Frontal cortex (tissue), 4 donors: ENCODE measurements at places on chromosomes 3 and 15. TPM values are rescaled to one million over a fixed set of nuclear protein-coding genes. Genes with fewer than 3 reads are reported as not detected.

GRCh38 chr3:8470801-8471200, 30.8 kb upstream of the LMCD1 start:
- DNase-seq: no peak

DNA sequence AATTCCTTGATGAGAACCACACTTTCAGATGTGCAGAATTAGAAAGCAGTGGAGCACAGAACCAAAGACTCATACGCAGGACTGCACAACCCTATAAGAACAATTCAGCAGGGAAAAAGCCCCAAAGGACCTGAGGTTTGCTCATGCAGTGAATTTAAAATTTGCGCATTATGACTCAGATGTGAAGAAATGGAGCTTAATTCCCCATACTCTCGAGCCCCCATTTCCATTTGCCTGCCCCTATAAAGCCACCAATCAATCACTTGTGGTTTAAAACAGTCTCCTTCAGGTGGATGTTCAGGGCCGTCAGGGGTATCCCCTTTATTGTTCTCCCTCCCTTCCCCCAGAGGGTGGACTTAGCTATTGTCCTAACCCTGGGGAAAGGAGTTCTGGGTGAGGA, 221.2 kb downstream of the IGSF11 start:
- no peak for DNase-seq

GRCh38 chr3:109806929-109807328, 469.6 kb upstream of the DPPA4 start:
- DNase-seq: no peak

- no peak for DNase-seq
Observed at GRCh38 chr3:118618247-118619040, 416.2 kb downstream of the IGSF11 start.

GRCh38 chr3:67617518-67617917, 36.9 kb downstream of the SUCLG2 start:
- no peak for DNase-seq

- DNase-seq: no peak
Observed at GRCh38 chr3:99118381-99118780, 216.9 kb upstream of the DCBLD2 start.

DNA sequence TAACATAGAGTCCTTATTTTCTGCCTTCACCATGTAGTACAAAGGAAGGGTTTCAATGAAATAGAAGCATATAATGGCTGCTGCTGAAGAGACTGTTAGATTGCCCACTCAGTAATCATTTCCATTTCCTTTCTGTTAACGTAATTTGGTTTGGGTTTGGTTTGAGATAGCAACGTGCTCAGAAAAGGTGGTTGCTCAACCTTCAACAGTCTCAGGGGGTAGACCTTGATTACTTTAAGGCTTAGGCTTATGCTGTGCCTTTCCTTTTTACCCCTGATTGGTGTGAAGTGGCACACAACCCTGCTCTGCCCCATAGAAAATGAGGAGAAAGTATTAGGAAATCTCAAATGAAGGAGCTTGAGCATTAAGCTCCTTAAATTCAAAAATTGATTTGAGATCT, 163.7 kb upstream of the TP63 start:
- no peak for DNase-seq

DNA sequence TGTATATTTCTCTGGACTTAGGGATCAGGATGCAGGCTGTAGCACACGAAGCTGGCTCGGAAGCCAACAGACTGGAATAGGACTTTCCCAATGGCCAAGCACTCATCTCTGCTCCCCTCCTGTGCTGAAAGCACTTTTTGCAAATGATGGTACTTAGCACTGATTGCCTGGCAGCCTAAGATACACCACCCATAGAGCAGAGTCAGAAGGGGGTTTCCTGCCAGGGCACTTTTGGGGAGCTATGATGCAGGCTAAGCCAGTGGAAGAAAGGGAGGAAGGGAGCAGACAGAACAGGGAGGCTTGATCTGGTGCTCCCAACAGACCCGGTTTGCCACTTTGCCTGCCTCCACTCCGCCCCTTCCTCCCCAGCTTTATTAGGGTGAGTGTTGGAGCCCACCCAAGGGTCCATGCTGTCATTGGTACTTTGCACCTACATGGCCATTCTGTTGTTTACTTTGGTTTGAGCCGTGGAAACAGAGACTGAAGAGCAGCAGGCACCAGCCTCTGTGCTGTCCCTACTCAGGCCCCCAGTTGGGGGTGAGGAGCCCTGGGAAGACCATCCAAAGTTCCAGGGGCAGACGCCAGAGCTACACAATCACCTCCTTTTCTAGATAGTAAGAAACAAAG, 15.9 kb downstream of the BSN start:
- no peak for DNase-seq

- DNase-seq: no peak
Observed at GRCh38 chr15:35616498-35617271, 70.7 kb upstream of the DPH6 start.

- DNase-seq: no peak
Observed at GRCh38 chr3:182129740-182130139, 418.0 kb downstream of the SOX2 start.

GRCh38 chr3:64254443-64254842, 29.2 kb upstream of the PRICKLE2 start:
- DNase-seq: no peak

DNA sequence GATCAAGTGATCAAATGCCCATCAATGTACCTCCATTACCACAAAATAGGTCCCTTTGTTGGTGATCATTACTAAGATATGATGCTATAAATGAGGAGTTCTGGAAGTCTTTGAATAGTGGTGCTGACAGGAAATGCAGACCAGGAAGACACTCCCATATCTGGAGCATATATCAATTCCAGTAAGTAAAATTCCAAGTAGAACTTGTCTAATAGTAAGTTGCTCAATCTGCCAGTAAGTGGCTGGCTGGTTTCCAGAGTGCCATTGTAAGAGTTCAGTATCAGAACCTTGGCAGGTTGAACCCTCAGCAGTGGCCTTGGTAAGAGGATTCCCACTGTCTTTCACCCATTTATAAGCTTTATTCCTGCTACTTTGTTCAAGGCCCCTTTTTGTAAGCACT, 379.9 kb upstream of the RBMS3 start:
- no peak for DNase-seq

- DNase-seq: no peak
Observed at GRCh38 chr3:125643172-125643571, 47.9 kb upstream of the OSBPL11 start.

DNA sequence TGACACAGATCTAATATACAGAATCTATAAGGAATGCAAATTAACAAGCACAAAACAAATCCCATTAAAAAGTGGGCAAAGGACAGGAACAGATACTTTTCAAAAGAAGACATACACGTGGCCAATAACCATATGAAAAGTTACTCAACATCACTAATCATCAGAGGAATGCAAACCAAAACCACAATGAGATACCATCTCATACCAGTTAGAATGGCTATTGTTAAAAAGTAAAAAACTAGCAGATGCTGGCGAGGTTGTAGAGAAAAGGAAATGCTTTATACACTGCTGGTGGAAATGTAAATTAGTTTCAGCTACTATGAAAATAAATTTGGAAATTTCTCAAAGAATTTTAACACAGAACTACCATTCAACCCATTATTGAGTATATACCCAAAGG, 50.7 kb downstream of the ADAMTS17 start:
- DNase-seq: no peak

DNA sequence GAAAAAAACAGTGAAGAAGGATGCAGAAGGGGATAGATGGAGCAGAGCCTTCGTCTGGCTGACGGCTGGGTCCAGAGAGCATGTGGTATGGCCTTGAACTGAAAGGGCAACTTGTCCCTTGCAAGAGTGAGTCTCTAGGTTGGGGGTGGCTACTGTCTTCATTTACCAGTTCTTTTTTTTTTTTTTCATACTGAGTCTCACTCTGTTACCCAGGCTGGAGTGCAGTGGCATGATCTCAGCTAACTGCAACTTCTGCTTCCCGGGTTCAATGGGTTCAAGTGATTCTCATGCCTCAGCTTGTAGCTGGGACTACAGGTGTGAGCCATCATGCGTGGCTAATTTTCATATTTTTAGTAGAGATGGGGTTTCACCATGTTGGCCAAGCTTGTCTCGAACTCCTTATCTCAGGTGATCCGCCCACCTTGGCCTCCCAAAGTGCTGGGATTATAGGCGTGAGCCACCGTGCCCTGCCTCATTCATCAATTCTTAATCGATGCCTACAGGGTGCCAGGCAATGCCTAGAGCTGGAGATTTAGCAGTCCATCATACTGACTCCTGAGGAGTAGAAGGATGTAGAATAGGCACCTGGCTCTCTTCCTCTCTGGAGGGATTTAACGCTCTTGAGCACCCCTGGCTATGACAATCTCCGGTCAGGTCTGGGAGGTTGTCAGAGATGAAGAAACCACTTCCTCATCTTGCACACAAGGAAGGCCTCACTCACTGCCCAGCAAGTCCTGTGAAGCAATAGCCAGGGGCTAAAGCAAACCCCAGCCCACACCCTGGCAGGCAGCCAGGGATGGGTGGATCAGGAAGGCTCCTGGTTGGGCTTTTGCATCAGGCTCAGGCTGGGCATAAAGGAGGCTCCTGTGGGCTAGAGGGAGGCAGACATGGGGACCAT, at the start of gene CAMP:
TSS of gene CAMP (plus strand) at position 880 of the 898 bp plus-strand sequence. CDS start at position 897, 17 bp downstream.
- no peak for DNase-seq

DNA sequence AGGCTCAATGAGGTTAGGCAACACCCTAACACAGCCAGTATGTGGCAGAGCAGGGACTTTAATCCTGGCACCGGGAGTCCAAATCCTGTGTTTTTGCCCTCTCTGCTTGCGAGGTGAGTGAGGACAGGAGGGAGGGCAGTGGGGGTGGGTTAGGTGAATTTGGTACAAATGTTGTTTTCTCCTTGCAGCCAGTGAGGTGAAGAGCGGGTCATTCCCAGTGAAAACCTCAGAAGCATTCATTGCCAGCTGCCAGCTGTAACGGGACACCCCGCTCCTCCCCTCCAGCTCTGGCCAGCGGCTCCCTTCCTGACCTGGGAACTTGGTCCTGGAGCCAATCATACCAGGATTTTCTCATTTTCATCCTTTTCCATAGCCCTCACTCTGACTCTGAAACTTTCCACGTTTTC, 45.7 kb upstream of the RAB6B start:
- DNase-seq: no peak

GRCh38 chr15:101499863-101500713, 10.6 kb upstream of the PCSK6 start:
- no peak for DNase-seq

DNA sequence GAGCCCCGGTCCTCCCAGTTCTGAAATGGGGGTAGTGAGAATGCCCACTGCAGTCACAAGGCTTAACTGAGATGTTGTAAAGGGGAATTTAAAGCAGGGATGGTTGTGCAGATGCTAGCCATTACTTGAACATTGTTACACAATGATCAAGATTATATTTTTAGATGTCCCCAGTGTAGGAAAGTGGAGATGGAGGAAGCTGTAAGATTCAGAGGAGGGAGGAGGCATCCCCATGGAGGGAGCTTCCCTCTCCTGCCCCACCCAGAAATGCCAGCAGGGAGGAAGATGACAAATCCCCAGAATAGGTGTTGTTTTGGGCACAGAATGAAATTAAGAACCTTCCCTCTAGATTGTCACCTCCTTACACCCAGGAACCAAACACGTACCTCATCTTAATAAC, 46.1 kb downstream of the EFCAB12 start:
- DNase-seq: no peak

DNA sequence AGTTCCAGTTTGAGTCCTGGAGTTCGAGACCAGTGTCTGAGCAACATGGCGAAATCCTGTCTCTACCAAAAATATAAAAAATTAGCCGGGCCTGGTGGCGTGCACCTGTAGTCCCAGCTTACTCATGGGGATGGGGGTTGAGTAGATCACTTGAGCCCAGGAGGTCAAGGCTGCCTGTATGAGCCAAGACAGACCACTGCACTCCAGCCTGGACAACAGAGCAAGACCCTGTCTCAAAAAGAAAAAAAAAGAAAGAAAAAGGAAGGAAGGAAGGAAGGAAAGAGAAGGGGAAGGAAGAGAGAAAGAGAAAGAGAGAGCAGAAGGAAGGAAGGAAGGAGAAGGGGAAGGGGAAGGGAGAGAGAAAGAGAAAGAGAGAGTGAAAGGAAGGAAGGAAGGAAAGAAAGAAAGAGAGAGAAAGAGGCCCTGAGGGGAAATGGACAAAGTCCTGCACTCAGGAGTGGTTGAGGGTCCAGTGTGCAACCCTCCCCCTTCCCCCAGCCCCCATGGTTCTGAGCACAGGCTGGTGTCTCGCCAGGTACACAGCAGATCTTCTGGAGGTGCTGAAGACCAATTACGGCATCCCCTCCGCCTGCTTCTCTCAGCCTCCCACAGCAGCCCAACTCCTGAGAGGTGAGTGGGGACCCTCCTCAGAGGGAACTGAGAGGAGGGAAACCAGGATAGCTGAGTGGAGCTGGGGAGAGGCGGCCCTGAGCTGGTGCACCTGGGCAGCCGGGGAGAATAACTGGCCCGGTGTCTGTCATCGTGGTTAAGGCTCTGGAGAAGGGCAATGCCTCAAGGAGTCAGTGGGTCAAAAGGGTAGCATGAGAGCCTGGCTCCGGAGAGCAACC, 1.2 kb downstream of the SLC51A start:
- DNase-seq: no peak

DNA sequence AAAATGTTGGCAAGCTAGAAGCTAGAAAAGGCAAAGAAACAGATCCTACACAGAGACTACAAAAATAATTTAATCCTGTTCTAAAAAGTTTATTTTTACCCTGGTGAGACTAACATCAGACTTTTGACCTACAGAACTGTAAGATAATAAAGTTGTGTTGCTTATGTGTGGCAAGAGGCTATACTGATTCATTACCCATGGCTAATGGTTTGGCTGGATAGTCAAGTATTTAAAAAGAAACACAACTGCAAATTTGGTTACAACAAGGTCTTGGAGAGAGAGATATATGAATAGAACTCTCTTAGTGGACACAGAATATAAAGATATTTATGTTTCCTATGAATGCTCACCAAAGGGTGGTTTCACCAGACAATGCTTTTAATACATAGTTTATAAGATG, 364.2 kb upstream of the PLSCR5 start:
- no peak for DNase-seq

- DNase-seq: no peak
Observed at GRCh38 chr3:156460206-156460611, 94.7 kb downstream of the SSR3 start.

DNA sequence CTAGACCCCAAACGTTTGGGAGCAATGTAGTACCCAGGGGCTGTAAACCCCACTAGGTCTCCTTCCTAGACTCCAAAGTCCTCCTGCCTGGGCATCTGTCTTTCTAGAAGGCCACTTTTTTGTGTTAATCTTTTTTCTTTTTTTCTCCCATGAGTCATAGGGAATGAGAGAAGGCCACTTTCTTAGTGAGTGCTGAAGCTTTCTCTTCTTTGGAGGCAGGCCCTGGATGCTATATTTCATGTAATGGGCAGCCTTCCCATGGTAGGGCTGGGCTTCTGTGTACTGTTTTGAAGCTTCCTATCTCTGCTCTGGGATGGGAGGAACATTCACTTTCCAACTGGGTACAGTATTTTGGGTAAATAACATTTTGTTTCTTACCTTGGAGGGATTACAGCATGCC, 15.2 kb upstream of the RTP2 start:
- no peak for DNase-seq

GRCh38 chr15:26758079-26758478, 14.8 kb downstream of the GABRB3 start:
- no peak for DNase-seq

- DNase-seq: no peak
Observed at GRCh38 chr15:81111510-81112470, 22.3 kb upstream of the CFAP161 start.

GRCh38 chr3:45008117-45008516, 18.0 kb upstream of the CLEC3B start:
- no peak for DNase-seq

The SCN5A gene
- total RNA-seq: 1.2 TPM

The KNL1 gene
- total RNA-seq: 6.5 TPM

The CAMK2N2 gene
- total RNA-seq: 4.5 TPM

The MPI gene
- total RNA-seq: 26.1 TPM

The SNRPA1 gene
- 13.9 TPM for total RNA-seq

The CEP63 gene
- total RNA-seq: 22.4 TPM

The MRPS25 gene
- total RNA-seq: 15.5 TPM

The SNX33 gene
- total RNA-seq: 1.2 TPM

The GPR171 gene
- total RNA-seq: not detected
